Activated naive CD4-positive, alpha-beta T cell treated with Interleukin-2 at 50 U/mL for 16 hours (primary cell): ENCODE measurements at places on chromosomes 16 and 17.

DNA sequence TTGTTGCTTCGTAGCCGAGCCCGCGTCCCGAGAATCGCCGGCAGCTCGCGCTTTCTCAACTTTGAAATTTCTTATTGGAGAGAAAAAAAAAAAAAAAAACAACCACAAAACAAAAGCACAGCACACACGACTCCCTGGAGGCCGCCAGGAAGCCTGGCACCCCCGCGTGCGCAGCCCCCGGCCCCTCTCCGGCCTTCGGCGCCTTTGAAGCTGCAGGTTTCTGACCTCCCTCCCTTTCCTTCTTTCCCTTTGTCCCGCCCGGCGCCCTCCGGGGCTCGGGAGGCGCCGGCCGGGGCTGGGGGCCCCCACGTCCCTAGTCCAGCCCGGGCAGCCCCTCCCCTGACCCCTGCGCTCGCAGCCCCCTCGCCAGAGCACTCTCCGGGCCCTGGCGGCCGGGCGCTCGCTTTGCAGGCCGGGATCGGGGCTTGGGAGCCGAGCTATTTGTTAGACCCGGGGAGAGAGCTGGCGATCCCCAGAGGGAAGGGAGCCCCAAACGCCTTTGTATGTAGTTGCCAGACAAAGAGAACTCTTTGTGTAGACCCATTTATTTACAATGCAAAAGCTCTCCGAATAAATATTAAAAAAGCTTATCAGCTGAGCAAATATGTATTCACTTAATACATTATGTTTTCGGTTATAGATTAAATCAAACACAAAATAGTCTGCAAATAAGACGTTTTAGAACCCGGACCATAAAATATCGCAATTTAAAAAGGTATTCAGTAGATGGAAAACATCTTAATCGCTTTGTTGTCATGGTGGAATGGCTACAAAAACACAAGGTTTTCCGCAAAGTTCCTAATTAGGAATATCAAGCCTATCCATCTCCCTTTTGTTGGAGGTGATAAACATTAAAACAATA is 2.3 kb downstream of the BAHCC1 start:
- no peak for DNase-seq

GRCh38 chr17:40323391-40324381 is 14.7 kb downstream of the RARA start:
- peak; percentile 74 for DNase-seq

DNA sequence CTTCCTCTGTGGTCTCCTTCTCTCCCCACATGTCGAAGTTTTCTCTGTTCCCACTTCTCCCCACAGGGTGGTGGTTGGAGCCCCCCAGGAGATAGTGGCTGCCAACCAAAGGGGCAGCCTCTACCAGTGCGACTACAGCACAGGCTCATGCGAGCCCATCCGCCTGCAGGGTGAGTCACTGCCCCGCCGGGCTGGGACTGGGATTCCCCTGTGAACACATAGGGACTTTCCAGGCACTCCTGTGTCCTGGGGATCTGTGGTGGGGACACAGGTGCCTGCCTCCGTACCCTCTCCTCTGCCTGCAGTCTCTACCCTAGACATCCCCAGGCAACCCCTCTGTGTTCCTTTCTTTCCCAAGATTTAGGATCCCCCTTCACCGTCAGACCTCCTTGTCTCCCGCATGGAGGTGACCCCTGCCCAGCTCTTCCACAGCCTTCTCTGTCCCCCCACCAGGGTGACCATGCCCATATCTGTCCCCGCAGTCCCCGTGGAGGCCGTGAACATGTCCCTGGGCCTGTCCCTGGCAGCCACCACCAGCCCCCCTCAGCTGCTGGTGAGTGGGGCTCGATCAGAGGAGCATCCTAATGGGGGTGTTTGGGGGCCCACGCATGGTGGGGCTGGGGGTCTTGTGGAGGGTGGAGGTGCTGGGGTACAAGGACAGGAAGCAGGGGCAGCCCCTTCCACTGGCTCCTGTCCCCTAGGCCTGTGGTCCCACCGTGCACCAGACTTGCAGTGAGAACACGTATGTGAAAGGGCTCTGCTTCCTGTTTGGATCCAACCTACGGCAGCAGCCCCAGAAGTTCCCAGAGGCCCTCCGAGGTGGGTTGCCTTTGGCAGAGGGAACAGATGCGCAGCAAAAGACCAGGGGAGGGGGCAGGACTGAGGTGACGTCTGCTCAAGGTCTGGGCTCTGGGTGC is 5.8 kb downstream of the ITGAM start:
- peak; percentile 78 for DNase-seq

DNA sequence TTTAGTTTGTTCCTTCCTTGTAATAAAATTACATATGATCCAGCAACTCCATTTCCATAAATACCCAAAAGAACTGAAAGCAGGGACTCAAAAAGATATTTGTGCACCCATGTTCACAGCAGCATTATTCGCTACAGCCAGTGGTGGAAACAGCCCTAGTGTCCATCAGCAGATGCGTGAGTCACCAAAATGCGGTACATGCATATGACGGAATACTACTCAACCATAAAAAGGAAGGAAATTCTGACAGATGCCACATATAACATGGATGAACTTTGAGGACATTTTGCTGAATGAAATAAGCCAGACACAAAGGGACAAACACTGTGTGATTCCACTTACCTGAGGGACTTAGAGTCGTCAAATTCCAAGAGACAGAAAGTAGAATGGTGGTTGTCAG is 9.1 kb upstream of the SLC47A2 start:
- DNase-seq: no peak

DNA sequence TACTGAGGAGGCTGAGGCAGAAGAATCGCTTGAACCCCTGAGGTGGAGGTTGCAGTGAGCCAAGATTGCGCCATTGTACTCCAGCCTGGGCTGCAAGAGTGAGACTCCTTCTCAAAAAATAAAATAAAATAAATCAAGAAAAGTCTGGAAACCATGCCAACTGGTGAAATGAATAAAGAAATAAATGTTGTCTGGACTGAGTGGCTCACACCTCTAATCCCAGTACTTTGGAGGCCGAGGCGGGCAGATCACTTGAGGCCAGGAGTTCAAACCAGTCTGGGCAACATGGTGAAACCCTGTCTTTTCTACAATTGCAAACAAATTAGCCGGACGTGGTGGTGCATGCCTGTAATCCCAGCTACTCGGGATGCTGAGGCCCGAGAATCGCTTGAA is 744 bp upstream of the LRRC37A3 start:
- DNase-seq: no peak

- DNase-seq: no peak
Measured at GRCh38 chr17:62566996-62567578, 60.4 kb upstream of the MRC2 start.

GRCh38 chr16:54657709-54658102 is 273.0 kb upstream of the IRX5 start:
- DNase-seq: no peak

DNA sequence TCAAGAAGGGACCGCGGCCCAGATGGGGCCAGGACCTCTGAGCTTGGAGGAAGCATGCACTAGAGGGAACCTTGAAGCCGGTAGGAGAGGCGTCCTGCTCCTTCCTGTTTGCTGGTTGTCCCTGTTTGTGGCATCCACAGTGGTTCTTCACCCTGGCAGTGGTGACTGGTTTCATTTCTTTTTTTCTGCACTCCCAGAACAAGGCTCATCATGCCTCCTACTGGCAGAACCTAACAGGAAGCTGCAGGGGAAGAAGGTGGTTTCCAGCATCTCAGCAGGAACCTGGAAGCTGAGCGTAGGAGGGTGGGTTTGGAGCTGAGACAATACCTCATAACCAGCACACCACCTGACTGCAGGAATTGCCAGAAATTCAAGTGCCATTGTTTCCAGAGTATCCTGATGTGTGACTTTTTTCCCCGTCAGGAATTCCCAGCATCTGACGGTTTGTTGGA is 5.8 kb downstream of the TMEM231 start:
- peak; percentile 12 for DNase-seq

- no peak for DNase-seq
Measured at GRCh38 chr16:66065925-66066324, 300.6 kb upstream of the CDH5 start.

- peak; percentile 65 for DNase-seq
Measured at GRCh38 chr17:42407289-42407836, 15.7 kb downstream of the CAVIN1 start.

GRCh38 chr16:8109510-8110369 is 480.6 kb downstream of the TMEM114 start:
- DNase-seq: no peak

DNA sequence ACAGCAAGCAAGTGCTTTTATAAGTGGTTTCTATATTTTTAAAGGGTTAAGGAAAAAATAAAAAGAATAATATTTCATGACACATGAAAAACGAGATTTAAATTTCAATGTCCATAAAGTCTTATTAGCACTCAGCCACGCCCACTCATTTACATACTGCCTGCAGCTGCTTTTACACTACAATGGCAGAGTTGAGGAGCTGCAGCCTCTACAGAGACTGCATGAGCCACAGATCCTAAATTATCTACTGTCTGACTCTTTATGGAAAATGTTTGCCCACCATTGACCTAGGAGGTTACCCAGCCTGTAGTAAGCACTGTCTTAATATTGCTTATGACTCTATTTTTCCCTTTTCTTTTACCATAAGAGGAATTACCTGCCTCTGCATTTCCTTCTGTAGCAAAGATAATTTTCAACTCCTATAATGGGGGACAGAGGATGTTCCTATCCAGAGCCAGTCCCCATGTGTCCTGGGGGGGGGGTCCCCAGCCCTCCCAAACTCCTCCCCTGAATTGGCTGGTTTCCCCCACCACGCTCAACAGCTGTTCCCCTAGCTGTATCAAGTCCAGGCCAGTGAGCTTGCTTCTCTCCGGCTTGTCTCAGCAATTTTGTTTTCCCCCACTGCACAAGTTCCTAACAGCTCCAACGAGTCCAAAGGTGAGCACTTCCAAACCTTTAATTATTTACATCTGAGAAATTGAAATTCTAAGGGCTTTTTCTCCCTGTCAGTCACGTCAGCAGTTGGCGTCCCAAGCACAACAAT is 139.4 kb upstream of the ERCC4 start:
- DNase-seq: no peak

- DNase-seq: no peak
Measured at GRCh38 chr17:76467809-76468633, 618 bp downstream of the AANAT start.

DNA sequence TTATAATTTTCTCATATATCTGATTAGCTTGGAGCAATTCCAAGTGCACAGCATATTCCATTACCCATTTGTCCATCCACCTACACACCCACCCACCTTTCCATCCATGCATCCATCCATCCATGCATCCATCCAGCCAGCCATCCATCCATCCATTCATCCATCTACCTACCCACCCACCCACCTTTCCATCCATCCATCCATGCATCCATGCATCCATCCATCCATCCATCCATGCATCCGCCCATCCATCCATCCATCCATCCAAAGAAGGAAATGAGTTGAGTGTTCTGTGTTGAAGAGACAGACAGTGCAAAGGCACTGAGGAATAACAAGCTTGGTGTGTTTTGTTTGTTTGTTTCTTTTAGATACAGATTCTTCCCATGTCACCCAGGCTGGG is 78.7 kb upstream of the FAM20A start:
- no peak for DNase-seq
